WERI-Rb-1 (cell line): ENCODE measurements at places on chromosomes 3 and 15.

- DNase-seq: no peak
Measured at GRCh38 chr15:77416954-77417353, 3.0 kb downstream of the PEAK1 start.

- DNase-seq: no peak
Measured at GRCh38 chr15:59166166-59166565, 40.5 kb upstream of the LDHAL6B start.

DNA sequence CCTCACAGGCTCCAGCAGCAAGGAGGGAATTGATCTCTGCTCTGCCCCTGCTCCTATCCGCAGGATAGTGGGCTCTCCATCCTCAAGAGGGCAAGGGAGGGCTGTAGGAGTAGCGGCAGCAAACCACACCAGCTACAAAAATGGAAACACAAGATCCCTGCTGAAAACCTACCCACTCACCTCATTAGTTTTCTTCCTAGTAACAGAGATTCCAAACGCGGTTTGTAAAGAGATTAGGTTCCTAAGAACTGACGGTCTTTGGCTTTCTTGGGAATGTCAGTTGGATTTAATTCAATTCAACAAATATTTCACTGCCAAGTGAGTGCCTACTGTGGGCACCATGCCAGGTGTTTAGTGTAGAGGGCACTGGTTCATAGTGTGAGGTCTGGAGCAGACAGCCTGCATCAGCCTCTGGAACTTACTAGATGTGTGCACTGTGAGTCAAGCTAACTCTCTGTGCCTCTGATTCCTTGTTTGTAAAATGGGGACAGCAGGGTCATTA, 84.7 kb downstream of the MRPL46 start:
- DNase-seq: no peak

GRCh38 chr3:88019024-88019423, 39.8 kb downstream of the CGGBP1 start:
- no peak for DNase-seq

DNA sequence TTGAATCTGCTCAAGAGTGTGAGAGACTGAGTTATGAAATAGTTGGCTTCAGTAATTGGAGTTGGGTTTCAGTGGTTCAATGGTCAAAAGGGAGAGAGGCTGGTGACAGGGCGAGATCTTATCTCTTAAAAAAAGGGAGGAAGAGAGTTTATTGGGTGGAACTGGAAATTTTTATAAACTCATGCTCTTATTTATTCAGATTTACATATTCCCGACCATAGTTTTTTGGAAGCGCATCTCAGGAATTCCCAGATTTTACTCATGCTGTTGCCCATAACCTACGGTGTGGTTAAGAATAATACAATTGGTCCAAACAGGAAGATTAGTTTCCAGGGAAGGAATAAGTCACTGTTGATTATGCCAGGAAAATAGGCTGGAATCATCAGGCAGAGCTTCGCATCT, 41.4 kb downstream of the CD200 start:
- DNase-seq: no peak

- no peak for DNase-seq
Measured at GRCh38 chr15:29544513-29545128, 275.0 kb upstream of the NSMCE3 start.

- no peak for DNase-seq
Measured at GRCh38 chr3:59318881-59319280, 269.1 kb upstream of the CFAP20DC start.

DNA sequence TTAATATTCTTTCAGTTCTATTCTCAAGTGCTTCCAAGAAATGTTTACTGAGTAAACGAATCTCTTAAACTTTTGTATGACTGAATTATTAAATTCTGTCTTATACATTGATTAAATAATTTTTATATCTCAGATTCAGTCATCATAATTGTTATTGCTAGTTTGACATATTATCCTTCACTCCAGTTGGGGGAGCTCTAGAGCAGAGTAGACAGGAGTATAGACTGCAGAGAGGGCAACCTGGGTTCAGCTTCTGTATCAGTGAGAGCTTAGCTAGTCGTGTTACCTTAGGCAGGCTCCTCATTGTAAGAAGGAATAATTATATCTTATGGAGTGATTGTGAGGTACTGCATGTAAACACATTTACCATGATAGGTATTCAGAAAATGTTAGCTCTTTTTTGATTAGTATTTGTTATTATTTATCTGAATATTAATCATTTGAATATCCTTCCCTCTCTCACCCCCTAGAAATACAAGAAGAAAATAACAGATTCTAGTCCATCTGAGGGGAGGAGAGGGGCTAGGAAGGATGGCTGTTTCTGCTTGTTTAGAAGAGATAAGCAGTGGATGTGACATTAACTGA, 31.0 kb upstream of the ZCWPW2 start:
- peak; percentile 35 for DNase-seq
